ENCODE measurements at places on chromosomes 3 and 15. TPM values are rescaled to one million over a fixed set of nuclear protein-coding genes. Genes with fewer than 3 reads are reported as not detected.

Gene CTSH
- total RNA-seq, result 9.6 TPM

Gene SLC7A14
- not detected for total RNA-seq

Gene CCNDBP1
- total RNA-seq, result 111 TPM

Gene GOLGA6B
- total RNA-seq, result not detected

Gene FGF7
- not detected for total RNA-seq

Gene PLA2G4E
- total RNA-seq, result not detected

Gene REC114
- not detected for total RNA-seq

Gene PDZRN3
- not detected for total RNA-seq

Gene FETUB
- not detected for total RNA-seq

Gene WDR72
- total RNA-seq, result not detected

Gene KCNH8
- not detected for total RNA-seq

Gene BBX
- 96.2 TPM for total RNA-seq

Gene CIDEC
- total RNA-seq, result not detected

Gene CPN2
- not detected for total RNA-seq

Gene ARGFX
- not detected for total RNA-seq

Gene TFRC
- 356 TPM for total RNA-seq

Gene GCNT3
- total RNA-seq, result not detected

Gene SNX22
- total RNA-seq, result 0.20 TPM

Gene CFAP100
- not detected for total RNA-seq

Gene ABHD17C
- total RNA-seq, result 1.4 TPM

Gene ZBED2
- 0.27 TPM for total RNA-seq

Gene NR2F2
- total RNA-seq, result not detected

Gene MAGI1
- total RNA-seq, result 0.44 TPM

Gene SCN5A
- not detected for total RNA-seq

Gene GHRL
- total RNA-seq, result 1.1 TPM

Gene CYP1A1
- total RNA-seq, result not detected

Gene ZDHHC19
- not detected for total RNA-seq

Gene HYPK
- 19.7 TPM for total RNA-seq

Gene ZIC1
- total RNA-seq, result not detected

Gene TGM5
- not detected for total RNA-seq

Data from CD4-positive, CD25-positive, alpha-beta regulatory T cell (primary cell).